ENCODE measurements at places on chromosomes 6 and 20.

DNA sequence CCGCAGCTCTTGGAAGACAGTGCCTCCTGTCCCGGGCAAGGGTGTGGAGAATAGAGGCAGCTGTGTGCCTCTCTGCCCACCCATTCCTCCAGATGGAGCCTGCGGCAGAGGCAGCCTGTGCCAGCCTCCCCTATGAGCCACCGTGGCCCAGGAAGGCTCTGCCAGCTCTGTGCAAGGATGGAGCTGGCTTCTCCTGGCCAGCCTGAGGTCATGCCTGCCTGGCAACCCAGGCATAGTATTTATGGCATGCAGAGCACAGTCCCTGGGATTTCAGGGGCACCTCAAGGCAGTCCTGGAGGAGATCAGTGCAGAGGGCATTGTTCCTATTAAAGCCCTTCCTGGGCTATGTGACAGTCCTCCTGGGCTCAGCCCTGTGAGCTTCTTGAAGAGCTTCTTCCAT is 1.5 kb downstream of the EPB41L1 start:
- no peak for DNase-seq

- no peak for DNase-seq
Measured at GRCh38 chr6:88561954-88562315, 395.8 kb upstream of the CNR1 start.

- DNase-seq, result no peak
Measured at GRCh38 chr6:12383448-12383847, 93.3 kb downstream of the EDN1 start.

DNA sequence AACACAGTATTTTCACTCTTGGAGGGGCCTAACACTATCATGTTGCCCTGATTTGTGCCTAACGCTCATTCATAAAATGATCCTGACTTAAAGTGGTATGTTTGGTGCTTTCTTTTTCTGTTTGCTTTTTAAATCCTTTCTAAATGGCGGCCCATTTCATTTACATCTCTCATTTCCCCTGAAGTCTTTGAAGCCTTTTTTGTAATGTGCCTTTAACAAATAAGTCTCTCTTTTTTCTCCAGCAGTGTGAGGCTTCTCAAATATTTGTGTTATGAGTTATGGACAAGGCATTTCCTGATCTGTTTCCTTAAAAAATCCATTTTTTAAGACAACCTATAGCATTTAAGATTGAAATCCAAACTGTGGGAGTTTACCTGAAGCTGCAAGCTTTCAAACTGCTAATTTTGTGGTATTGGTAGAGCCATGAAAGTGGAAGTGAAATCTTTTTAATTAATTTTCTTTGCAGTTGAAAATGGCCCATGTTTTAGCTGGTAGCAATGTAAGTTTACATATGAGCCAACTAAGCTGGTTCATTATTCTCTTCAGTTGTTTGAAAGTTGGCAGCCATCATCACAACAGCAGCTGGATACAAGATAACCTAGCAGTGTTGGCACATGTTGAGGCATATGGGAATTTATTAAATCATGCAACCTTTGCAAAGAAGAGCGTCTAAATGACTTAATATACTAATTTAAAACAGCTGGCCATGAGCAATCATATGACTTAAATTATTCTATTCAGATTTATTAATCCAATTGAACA is 469.7 kb downstream of the CDKAL1 start:
- DNase-seq, result no peak

DNA sequence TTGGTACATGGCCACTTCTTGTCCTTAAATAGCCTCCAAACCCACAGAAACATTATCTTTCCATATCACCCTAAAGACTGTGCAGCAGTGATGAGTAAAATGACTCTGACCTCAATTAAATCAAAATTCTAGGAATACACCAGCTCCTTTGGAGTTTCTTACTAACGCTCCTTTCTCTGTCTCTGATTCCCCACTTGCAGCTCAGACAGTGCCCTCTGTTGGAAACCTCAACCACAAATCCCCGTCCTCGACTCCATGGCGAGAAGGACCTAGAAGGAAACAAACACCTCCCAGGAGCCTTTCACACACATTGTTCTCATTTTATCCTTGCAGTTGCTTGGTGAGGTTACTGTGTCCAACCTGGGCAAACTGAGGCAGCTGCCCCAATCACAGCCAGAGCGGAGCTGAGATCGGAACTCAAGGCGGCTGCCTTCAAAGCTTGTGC is 17.7 kb upstream of the PARD6B start:
- no peak for DNase-seq

DNA sequence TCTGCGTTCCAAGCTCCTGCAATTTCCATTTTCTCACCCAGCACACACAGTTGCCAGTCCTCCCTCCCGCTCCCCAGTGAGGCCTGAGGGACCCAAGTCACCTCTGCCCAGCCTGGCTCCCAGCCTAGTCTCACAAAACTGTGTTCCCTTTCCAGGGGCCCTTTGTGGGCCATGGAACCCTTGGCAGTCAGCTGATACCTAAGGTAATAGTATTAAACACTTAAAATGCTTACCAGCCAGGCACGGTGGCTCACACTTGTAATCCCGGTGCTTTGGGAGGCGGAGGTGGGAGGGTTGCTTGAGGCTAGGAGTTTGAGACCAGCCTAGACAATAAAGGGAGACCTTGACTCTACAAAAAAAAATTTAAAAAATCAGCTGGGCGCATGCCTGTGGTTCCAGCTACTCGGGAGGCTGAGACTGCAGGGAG is 3.2 kb upstream of the RBM38 start:
- peak; percentile 81 for DNase-seq

- DNase-seq, result no peak
Measured at GRCh38 chr6:170232186-170233002, 58.5 kb downstream of the DLL1 start.

- DNase-seq, result no peak
Measured at GRCh38 chr6:41651246-41651961, 13.1 kb downstream of the MDFI start.

DNA sequence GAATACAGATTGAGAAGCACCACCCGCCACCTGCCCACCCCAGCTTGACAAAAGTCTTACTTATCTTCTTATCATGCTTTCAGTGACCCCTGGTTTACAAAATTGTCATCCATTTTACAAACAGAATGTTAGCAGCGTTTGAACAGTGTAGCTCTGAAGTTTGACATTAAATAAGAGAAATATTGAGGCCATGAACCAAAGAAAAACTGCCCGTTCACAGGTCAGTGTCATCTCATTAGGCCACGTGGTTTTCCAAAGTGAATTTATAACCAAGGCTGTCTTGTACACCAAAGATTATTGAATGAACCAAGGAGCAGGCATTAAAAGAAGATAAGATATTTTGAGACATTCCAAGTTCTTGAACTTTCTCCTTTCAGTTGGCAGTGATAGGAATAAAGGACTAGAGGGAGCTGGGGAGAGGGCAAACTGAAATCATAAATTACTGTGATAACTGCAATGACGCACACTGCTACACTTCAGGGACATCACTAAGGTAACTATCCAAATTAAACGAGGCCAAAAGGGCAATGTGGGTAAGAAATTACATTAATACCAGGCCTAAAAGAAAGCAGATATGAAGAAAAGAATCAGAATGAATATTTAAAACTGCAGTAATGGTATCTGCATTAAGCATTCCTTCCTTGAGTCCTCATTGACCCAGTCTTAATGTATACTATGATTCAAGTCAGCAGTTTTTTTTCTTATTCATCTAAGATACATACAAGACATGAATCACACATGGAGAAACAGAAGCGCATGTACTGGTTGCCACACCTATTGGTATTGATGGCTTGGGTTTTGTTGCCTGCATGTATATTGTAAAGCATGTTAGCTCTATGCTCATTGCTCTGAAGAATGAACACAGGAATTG is 159.8 kb upstream of the ARG1 start:
- no peak for DNase-seq

DNA sequence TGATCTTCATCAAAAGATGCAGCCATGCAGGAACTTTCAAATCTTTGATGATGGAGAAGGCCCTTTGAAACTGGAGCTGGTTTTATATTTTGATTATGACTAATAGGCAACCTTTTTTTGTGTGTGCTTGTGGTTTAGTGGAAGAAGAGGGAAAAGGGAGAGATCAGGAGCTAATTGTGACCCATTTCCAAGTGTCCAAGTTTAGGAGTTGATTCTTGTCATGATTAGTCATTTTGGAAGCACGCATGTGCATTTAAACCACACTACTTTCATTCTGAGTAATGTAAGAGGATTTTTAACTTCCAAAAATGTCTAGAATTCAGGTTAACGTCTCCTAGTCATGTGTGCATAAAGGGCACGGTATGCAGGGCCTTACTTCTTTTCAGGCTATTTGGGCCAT is 3.5 kb downstream of the FOXO3 start:
- DNase-seq, result no peak

All from islet precursor cell (in vitro differentiated cells).